ENCODE measurements at places on chromosomes 7 and 10.

DNA sequence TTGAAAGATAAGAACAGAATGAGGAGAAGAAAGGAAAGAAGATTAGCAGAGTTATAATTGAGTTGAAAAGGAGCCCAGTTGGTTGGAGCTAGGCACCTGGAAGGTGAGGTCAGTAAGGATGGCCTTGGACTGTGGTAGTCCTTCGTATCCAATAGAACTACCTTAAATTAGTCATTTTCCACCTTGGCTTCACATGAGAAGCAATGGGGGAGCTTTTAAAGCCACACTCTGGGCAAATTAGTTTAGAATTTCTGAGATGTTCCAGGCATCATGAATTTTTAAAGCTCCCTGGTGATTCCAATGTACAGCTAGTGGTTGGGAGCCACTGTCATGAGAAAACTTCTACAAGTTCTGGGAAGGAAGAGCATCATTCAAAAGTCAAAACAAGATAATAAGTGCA is 27.3 kb upstream of the CYP3A5 start:
- DNase-seq = no peak

DNA sequence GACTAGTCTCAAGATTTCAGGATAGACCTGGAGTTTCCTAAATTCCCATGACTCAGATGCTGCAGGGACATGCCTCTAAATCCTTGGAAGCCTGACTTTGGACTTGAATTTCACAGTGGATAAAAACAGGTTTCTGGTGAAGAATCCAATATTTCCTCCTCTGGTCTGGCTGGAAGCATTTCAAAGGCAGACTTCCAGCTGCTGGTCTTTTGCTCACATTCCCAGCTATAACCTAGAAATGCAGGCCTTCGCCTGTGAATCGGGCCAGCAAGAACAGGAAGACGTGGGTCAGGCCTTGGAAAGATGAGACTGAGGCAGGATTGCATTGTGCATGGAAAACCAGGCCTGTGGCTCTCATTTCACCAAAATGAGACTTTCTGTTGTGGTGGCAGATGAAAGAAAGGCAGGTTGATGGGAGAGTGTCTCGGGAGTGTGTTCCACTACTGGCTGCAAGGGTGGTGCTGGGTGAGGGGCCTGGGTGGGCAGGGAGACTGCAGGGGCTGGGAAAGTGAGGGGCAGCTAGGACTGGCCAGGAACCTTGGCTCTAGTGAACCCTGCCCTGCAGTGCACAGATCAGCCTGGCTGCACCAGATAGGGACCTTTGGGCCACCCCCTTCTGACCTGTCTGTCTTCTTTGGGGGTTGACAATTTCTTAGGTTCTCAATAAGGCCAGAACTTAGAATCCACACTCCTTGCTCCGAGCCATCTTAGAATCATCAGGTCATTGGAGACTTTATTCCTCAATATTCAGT is 488.8 kb upstream of the MKI67 start:
- no peak for DNase-seq

- DNase-seq = no peak
These were observed 34.5 kb upstream of the CAMK1D start for GRCh38 chr10:12314836-12315235.

DNA sequence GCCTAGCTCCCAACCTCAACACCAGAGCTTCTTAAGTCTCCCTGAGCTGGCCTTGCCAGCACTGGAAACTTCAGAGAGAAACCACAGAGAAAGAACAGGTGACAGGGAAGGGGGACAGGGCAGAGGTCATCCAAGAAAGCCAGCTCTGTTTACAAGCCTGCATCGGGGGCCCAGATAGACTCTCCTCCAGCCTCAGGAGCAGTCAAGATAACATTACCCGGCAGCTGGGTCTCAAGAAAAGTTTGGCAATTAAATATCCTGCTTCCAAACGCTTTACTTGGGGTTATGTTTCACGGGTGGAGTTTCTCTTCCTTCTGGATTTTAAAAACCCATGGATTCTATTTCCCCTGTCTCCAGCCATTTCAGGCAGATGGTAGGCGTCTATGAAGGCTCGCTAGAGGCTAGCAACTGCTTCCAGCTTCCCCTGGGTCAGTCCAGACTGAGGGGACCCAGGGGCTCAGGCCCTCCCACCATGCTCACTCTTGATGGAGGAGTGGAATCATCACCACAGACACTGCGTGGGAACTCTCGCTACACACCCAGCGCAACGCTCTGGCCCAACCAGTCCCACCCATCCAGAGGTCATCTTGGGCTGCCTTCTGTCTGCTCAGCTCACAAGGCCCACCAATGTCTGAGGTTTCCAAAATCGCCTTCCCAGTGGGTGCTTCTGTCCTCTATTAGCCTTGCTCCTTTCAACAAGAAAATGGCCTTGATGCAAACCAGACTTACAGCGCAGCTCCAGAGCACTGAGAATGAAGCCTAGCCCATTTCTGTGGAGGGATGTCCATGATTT is 48.8 kb downstream of the SH3PXD2A start:
- no peak for DNase-seq

DNA sequence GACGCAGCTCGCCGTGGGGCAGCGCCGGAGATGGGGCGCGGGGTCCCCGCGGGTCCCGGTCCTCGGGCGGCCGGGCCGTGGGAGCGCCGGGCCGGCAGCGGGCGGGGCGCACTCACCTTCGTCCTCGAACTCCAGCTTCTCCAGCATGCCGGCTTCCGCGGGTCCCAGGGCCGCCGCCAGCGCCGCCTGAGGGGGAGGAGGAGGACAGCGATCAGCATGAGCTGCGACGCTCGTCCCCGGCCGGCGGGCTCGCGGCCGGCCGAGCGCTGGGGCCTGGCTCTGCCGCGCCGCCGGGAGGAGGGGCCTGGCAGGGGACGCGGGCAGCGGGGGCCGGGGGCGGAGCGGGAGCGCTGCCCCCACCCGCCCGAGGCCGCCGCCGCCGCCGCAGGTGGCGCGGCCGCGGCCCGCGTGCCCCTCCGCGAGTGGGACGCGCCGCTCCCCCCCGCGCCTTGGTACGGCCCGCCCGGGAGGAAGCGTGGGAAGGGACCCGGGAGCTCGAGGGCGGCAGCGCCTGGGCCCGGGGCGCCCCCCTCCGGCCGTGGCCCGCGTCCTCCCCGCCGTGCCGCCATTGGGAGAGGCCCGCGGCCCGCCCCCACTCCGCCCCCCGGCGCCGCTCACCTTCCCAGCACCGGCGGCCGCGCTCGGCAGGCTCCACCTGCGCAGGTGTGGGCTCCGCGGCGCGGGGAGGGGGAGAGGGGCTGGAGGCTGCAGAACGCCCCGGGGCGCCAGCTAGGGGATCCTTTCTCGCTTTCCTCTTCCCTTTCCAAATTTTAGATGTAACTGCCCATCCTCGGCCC is 112.5 kb upstream of the RHEB start:
- DNase-seq = peak; percentile 70

DNA sequence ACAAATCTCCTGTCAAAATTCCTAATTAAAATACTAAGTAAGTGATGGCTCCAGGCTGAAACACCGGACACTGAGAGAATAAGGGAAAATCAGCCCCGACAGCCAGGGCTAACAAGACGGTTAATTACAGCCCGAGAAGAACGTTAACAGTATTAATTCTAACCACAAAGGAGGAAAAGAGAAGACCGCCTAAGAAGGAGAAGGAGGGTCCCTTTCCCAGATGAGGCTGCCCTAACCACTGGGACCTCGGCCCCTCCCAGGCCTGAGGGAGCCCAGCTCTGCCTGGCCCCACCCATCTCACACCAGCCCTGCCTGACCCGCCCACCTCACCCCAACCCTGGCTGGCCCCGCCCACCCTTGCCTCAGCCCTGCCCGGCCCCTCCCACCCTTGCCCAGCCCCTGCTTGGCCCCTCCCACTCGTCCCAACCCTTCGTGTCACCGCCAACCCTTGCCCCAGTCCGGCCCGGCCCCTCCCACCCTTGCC is 51.3 kb downstream of the PWWP2B start:
- no peak for DNase-seq

- DNase-seq = no peak
These were observed 3.5 kb downstream of the LRRTM3 start for GRCh38 chr10:66929375-66929774.

- DNase-seq = no peak
These were observed 19.6 kb upstream of the EFCAB10 start for GRCh38 chr7:105600720-105601550.

- DNase-seq = no peak
These were observed 1.2 kb downstream of the PRSS1 start for GRCh38 chr7:142750321-142750938.

DNA sequence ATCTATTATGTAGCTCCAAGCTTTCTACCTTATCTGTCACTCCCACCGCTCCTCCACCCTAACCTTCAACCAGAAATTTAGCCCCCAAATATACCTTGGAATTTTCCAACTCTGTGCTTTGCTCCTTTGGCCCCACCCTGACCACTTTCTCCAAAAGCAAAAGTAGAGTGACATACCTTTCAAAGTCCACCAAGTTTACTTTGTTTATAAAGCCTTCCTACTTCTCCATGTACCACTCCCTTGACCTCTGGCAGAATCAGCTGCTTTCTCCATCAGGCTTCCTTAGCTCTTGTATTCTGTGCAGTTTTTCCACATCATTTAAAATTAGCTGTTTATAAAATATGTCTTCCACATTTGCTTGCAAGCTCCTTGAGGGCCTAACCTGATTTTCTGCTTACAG is 40.9 kb upstream of the RSBN1L start:
- no peak for DNase-seq

DNA sequence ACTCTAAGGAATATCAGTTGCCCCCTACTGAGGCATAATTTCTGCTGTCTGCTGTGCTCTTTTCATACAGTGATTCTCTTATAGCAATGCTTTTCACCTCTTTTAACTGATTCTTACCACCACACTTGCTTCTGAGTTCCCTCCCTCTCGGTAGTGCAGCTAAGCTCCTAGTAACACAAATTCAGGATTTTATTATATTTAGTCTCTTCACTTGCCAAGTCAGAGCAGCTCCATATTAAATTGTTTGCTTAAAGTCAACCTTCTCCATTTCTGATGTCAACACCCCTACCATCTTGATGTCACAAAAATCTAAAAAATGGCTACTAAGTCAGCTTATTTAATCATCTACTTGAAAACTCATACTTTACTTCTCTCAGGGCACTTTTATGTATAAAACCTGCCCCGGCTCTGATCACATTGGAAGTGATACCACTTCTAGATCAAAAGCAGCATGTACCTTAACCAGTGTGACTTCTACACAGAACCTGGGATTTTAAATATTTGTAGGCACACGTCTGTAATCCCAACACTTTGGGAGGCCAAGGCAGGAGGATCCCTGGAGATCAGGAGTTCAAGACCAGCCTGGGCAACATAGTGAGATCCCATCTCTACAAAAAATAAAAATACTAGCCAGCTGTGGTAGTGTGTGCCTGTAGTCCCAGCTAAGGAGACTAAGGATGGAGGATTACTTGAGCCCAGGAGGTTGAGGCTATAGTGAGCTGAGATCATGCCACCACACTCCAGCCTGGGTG is 55.3 kb downstream of the GDI2 start:
- no peak for DNase-seq

- no peak for DNase-seq
These were observed 553 bp downstream of the VDAC2 start for GRCh38 chr10:75211007-75211691.

GRCh38 chr10:102418622-102419268 is at the start of gene PSD:
Gene PSD (minus strand): TSS chr10:102418785. CDS start chr10:102417038, 1,747 bp downstream.
- DNase-seq = no peak

GRCh38 chr10:132648072-132648850 is 110.7 kb downstream of the INPP5A start:
- DNase-seq = no peak
